Ureter (tissue), 1 donor: ENCODE measurements at places on chromosomes 1 and 21. TPM values are rescaled to one million over a fixed set of nuclear protein-coding genes. Genes with fewer than 3 reads are reported as not detected.

DNA sequence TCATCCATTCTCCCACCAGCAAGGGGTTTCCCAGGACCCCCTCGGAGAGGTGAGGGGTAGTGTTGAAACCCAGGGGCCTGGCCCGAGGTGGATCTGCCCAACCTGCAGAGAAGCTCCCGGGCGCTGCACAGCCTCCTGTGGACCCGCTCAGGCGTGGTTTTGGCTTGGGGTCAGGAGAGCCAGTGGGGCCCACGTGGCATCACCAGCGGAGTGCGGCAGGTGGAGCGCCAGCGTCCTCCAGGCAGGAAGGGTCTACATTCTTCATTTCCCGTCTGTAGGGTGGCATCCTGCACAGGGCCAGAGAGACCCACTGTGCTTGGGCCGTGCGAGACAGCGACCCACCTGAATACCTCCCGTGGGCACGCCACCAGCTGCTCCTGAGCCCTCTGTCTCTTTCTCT is 135.2 kb downstream of the NPHP4 start:
- DNase-seq, result no peak

DCDC2B gene
- total RNA-seq, result not detected

- no peak for DNase-seq
These were observed 103.4 kb downstream of the PAX7 start for GRCh38 chr1:18734001-18734400.

DNA sequence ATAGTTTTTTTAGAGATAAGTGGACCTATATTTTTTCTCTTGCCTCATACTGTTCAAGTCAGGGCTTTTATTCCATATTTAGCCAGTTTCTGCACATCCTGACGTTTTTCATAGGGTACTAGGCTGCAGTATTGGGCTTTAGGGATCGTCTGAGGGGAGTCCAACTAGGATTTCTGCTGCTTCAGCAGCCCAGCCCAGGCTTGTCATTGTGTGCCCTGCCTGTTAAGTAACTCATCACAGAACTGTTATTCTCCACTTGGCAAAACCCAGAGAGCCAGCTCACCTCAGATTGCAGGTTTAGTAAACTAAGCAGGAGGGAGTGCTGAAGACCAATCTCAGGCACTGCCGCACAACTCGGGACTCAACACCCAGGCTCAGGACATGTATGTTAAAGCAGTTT is 2.8 kb downstream of the GALNT2 start:
- no peak for DNase-seq

GRCh38 chr1:39596163-39596562 is 19.6 kb upstream of the PABPC4 start:
- DNase-seq, result no peak

GRCh38 chr1:42128499-42128898 is 24.7 kb upstream of the GUCA2B start:
- no peak for DNase-seq

GRCh38 chr1:155850345-155850744 is 6.7 kb downstream of the GON4L start:
- no peak for DNase-seq

GRCh38 chr1:225657462-225657989 is 4.6 kb upstream of the ENAH start:
- DNase-seq, result no peak

LCE1C gene
- total RNA-seq, result not detected

- DNase-seq, result no peak
These were observed 147.7 kb downstream of the FAF1 start for GRCh38 chr1:50812346-50812745.
